ENCODE measurements at places on chromosomes 11 and 22.
A peak's percentile ranks its signal among the peaks of the same experiment; 100 is the strongest.

DNA sequence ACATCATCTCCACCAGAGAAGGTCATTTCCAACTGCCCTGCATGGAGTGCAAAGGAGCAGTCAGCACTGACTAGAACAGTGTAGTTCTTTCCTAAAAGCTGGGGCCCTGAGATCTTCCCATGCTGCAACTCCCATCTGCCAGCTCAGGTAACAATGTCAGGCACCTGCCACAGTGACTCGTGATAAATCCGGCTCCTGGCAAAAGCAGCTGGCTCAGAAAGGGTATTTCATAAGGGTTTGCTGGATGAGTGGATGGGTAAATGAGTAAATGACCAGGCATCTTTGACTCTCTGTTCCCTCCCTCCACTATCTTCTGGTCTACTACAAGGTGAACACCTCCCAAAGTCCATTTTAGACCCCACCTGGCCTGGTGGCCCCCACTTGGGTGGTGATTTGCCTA, 403.6 kb downstream of the NXPE2 start:
- no peak for DNase-seq

- DNase-seq: no peak
These were observed 57.4 kb downstream of the PACSIN2 start for GRCh38 chr22:42957544-42957943.

DNA sequence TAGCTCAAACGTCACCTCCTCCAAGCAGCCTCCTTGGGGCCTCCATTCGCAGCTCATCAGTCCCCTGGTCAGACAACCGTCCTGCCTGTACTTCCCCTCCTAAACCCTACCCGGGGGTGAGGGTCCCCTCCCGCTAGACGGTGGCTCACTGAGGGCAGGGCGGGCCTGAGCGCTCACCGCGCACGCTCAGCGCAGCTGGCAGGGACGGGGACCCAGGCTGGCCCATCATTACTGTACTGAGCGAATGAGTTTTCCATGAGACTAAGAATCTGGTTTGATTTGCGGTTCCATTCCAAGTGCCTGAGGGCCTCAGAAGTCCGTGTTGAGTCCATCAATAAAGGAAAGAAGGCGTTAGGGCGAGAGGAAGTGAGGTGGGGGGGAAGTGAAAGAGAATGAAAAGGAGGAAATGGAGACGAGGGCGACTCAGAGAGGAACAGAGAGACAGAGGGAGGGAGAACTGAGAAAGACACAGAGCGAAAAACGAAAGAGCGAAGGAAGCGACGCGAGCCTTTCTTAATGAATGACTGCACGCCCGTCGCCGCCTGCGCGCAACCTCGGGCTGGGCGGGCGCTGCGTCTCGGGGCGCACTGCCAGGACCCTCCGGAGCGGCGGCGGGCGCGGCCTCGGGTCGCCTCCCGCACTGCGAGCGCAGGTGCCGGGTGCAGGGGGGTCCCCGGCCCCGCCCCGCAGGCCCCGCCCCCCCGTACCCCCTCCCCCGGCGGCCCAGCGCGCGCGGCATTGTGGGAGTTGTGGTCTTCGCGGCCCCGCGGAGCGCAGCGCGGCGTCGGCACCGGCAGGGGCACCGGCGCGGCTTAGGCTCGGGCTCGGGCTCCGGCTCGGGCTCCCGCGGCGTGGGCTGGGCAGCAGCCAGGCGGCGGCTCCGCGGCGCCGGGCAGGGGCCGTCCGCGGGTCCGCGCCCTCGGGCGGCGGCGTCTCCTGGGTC, at the start of gene ASPHD2:
Gene ASPHD2, plus strand, starts transcription at position 746 of the 943 bp plus-strand sequence. CDS start 4,356 bp downstream, outside the sequence.
- DNase-seq: peak; percentile 82

GRCh38 chr22:34993548-34993947, 72.4 kb upstream of the ISX start:
- no peak for DNase-seq

DNA sequence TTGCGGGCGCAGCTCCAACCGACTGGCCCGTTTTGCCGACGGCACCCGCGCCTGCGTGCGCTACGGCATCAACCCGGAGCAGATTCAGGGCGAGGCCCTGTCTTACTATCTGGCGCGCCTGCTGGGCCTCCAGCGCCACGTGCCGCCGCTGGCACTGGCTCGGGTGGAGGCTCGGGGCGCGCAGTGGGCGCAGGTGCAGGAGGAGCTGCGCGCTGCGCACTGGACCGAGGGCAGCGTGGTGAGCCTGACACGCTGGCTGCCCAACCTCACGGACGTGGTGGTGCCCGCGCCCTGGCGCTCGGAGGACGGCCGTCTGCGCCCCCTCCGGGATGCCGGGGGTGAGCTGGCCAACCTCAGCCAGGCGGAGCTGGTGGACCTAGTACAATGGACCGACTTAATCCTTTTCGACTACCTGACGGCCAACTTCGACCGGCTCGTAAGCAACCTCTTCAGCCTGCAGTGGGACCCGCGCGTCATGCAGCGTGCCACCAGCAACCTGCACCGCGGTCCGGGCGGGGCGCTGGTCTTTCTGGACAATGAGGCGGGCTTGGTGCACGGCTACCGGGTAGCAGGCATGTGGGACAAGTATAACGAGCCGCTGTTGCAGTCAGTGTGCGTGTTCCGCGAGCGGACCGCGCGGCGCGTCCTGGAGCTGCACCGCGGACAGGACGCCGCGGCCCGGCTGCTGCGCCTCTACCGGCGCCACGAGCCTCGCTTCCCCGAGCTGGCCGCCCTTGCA, 1.0 kb downstream of the FJX1 start:
- DNase-seq: peak; percentile 58

DNA sequence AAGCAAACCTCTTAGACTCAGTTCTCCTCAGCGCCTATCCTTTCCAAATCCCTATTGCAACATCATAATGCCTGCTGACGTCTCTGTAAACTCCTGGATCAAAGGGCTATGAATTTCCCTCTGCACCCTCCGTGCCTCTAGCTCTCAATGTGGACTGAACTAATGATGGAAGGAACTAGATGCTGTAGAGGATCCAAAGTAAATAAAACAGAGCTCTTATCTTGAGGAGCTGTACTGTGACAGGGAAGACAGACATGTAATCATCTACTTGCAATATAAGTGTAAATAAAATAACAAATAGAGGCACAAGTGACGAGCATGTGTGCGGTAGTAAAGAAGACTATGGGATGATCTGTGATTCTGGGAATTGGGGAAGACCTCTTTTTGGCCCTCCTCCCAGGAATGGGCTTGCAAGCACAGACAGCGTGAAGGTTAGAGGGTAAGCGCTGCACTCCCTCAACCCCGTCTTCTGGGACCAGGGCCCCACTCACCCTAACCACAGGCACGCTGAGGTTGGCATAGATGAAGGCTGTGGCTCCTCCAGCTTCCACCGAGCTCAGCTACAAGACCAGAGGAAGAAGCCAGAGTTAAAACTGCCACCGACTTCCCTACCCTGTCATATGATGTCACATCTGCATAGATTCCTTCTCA, 42.2 kb downstream of the P4HA3 start:
- DNase-seq: peak; percentile 31

GRCh38 chr11:9330387-9331384, 16.3 kb upstream of the TMEM41B start:
- DNase-seq: no peak

DNA sequence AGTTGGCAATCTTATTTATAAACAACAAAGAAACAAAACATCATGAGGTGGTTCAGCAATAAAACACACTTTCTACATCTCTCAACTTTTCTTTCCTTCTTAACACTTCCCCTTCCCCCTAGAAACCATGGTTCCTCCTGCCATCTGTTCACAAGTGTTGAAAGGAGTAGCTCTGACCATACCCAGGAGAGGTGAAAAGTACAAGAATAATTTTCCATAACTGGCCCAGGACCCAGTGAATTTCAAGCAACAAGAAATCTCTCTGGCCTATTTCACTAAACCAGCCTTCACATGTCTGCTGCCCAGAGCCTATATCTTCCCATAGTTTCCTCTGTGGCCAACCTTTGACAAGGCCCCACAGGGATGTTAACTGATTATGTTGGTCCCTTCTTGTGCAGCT, 98.2 kb upstream of the CEP126 start:
- no peak for DNase-seq

- DNase-seq: no peak
These were observed 19.7 kb downstream of the CDPF1 start for GRCh38 chr22:46230262-46230901.

- no peak for DNase-seq
These were observed 32.0 kb downstream of the SLC1A2 start for GRCh38 chr11:35387111-35387982.

DNA sequence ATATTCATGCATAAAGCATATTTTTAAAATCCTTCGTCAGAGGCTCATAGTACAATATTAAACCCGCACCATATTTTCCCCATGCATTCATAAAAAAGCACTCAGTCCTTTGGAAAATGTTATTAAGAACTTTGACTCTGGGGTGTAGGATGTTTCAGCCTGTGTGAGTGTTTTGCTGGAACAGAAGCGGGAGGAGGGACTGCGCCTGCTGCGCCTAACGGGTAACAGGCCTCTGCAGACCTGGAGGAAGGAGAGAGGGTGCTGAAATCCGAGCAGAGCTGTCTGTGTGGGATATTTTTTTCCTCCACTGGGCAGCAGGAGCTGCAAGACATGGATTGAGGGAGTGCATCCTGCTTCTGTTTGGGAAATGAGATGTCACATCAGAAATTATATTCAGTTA, 483.0 kb downstream of the BRD1 start:
- DNase-seq: no peak

GRCh38 chr11:80748207-80748925, 1307.5 kb upstream of the TENM4 start:
- no peak for DNase-seq

DNA sequence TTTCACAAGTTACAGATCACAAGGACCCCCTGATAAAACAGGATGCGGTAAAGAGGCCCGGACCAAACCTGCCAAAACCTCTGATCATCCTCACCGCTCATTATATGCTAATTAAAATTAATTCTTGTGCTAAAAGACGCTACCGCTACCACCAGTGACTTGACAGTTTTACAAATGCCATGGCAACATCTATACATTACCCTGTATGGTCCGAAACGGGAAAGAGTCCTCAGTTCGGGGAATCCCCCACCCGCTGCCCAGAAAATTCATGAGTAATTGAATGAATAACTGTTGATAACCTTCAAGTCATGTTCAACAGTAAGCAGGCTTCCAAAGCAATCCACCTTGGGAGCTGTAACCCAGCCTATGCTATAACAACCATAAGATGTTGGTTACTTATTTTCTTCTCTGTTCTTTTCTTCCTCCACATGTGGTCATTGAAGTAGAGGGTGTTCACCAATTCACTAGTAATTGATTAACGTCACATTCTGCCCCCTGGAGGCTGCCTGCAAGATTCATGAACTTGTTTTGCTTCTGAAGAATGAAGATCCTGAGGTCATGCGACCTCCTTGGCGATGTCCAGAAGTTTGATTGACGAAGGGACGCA, 20.6 kb downstream of the APOBEC3H start:
- peak; percentile 83 for DNase-seq

GRCh38 chr11:9821008-9821752, 157.3 kb downstream of the SWAP70 start:
- DNase-seq: no peak

GRCh38 chr11:12792590-12792989, 118.4 kb downstream of the TEAD1 start:
- DNase-seq: no peak

DNA sequence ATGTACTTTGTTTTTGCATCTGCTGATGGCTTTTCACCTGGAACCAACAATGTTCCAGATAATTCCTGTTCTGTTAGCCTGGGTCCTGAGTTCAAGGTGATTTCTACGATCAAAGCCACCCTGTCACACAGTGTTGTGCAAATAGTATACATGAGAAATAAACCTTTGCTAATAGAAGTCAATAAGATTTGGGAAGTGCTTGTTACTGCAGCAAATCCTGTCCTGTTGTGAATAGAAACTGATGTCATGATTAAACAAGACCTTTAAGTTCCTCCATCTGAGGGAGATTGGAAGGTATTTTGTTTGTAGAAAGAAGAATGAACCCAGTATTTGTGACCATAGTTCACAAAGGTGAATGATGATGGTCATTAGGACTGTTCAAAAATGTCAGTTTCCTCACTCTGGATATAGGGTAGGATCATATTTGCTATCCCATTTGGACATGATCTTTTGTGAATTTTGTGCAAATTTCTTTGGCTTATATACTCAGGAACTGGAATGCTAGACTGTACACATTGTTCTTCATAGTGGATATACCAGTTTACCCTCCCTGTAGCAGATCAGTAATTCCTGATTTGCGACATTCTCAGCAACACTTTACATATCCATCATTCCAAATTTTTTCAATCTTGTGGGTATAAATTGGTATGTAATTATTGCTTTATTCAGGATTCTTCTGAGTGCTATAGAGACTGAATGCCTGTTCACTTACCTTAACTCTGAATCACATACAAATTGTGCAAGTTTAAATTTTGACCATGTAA, 428.5 kb downstream of the METTL15 start:
- no peak for DNase-seq

DNA sequence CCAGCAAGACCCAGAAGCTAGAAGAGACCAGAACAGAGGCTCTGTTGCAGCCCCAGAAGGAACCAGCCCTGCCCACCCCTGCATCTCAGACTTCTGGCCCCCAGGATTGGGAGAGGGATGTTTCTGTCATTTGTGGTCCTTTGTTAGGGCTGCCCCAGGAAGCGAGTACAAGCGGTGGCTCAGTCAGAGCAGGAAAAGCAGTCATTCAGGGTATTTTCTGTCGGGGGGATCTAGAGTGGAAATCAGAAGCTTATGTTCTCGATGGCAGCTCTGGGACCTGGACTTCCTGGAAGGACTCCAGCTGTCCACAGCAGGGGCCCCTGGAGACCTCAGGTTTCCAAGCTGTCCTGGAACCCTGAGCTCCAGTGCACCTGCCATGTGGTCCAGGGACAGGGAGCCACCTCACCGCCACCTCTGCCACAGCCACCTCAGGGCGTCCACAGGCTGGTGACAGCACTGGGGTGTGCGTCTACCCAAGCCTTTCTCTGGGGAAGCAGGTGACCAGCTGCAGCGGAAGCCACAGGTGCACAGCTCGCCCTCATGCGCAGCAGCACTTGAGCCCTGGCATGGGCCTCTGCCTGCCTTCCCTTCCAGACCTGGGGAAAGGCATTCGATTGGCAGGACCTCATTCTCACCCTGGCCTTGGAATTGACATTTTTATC, 2.6 kb downstream of the KRTAP5-5 start:
- no peak for DNase-seq

DNA sequence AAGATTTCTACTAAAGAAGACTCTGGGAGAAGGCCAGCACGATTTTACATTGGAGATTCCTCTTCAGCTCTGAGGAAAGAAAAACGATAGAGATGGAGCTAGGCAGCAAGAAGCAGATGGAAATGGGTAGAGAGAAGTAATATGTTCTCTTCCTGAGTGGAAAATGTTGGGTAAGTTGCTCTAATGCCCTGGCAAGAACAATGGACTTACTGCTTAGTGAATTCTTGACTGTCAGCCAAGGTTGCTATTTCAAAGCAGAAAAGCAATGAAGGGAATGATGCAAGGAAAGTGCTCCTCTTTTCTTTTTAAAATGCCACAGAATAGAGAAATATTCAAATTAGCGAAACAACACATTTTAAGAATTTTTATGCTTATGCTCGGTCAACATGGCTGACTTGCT, 38.4 kb upstream of the CWF19L2 start:
- DNase-seq: no peak

- no peak for DNase-seq
These were observed 13.5 kb upstream of the UVRAG start for GRCh38 chr11:75801362-75802020.

GRCh38 chr11:44404301-44404700, 94.4 kb upstream of the ALX4 start:
- no peak for DNase-seq

- peak; percentile 55 for DNase-seq
These were observed 995 bp downstream of the TMEM134 start for GRCh38 chr11:67468056-67468455.

Measured in stimulated activated CD4-positive, alpha-beta T cell treated with anti-CD3 and anti-CD28 coated beads, Interleukin-15, amount 100 ng/mL, for 24 hours (primary cell).